ENCODE measurements at places on chromosomes 12 and 14.
A peak's percentile ranks its signal among the peaks of the same experiment; 100 is the strongest.

DNA sequence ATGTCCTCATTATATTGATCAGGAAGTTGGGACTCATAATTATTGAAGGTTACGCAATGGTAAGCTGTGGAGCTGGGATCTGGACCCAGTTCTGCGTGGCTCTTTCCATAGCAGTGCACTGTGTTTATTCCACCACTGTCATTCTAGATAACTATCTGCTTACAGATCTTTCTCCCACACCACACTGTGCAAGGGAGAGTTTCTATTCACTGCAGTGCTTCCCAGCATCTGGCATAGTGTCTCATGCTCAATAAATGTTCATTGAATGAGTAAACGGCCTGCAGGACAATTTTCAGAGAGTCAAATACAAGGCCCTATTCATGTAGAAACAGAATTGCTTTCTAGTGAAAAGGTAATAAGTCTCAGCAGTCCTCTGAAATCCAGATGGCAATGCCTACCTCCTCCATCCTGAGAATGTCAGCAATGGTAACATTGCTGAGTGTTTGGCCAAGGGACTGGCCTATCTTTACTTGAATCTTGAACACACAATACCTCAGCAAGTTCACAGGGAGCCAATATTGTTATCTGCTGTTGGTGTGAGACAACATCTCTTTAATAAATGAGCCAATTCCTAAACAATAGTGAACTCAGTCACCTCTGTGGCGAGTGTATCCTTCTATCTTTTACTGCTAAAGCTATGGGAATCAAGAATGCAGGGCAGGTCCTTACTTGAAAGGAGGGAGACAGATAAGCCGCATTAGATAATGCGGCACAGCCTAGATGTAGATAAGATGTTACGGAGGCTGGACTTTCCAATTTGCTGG, 332.4 kb upstream of the PRICKLE1 start:
- DNase-seq = no peak

GRCh38 chr14:61608245-61609165, 86.8 kb upstream of the HIF1A start:
- DNase-seq = no peak

- no peak for DNase-seq
These were observed 6.1 kb downstream of the IFI27L2 start for GRCh38 chr14:94123296-94123695.

DNA sequence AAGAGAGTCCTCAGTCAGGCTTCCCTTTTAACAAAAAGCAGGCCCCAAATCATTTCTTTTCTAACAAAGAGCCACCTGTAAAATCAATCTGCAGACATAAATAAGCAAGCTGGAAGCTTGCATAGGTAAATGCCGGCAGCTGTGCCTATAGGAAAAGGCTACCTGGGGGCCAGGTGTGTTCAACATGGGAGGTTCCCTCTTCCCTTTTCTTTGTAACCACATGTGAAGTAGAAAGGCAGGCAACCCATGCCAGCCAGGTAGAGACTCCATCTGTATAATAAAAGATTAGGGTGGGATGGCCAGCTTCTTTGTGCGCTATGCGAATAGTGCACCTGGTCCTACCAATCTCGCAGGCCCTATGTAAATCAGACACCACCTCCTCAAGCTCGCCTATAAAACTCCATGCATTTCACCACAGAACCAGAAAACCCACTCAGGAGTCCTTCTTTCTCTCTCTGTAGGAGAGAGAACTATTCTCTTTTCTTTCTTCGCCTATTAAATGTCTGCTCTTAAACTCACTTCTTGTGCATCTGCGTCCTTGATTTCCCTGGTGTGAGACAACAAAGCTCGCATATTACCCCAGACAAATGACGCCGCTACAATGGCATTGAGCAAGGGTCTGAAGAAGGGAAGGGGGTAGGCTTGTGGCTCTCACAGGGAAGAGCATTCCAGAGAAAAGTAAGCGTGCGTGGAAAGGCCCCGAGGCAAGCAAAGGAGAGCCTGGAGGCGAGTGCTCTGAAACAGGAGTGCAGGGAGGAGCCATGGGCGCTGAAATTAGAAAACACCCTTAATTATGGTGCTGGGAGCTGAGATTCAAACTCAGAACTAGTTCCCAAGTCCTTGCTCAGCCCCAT, 67.2 kb downstream of the TTC9 start:
- no peak for DNase-seq

GRCh38 chr12:21451529-21451928, 14.1 kb downstream of the PYROXD1 start:
- no peak for DNase-seq

DNA sequence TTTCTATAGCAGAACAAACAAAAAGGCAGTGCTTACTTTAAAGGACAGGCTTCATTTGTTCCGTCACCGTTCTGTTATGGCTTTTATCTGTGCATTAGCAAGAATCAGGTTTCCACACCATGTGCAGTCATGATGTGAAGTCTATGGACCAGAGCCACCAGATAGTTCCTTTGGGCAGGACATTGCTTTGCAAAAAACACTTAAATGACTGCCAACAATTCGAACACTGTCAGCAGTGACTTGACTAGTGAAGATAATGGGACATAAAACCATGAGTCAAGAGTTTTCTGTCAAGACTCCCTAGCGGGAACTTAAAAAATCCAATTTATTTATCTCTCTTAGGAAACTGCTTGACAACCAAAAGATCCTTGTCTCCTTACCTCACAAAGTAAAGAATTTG, 80.3 kb downstream of the NKX2-1 start:
- no peak for DNase-seq

GRCh38 chr14:103543721-103544387, 14.9 kb downstream of the TRMT61A start:
- peak; percentile 45 for DNase-seq

GRCh38 chr12:65779091-65779642, 45.1 kb upstream of the HMGA2 start:
- DNase-seq = no peak

- no peak for DNase-seq
These were observed 105.0 kb downstream of the SNAPC1 start for GRCh38 chr14:61866932-61867920.

- no peak for DNase-seq
These were observed 134.8 kb downstream of the DUSP6 start for GRCh38 chr12:89217472-89217871.

- DNase-seq = no peak
These were observed 72.8 kb downstream of the IRF2BPL start for GRCh38 chr14:76955575-76956315.

DNA sequence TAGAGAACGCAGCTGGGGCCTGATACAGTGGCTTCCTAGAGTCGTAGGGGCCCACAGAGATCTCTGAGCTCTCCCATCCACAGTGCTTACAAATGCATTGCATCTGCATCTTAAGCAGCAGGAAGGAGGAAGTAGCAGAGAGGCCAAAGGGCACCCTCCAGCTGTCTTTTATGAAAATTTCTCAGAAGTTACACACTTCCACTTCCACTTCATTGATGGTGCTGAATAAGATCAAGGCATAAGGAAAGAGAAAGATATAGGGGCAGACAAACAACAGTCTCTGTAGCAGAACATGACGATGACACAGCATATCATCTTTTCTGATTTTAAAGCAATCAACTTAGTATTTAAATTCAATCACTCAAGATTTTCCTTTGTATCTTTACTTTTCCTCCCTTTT, 51.6 kb upstream of the ABCC9 start:
- no peak for DNase-seq

DNA sequence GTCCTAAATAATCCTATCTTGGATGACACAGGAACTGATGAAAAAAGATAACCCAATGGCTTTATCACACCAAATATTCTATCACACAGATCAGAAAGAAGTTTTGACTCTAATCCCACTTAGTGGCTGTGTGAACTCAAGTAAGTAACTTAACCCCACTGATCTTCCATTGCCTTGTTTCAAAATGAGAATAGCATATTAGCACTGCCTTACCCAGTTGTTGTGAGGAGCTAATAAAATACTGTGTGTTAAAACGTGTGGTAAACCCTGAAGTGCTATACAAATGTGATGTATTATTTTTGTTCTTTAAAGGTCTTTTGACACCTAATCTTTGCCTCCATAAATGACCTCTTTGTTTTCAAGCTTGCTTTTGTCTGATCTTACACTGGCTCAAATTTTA, 60.9 kb upstream of the ARID2 start:
- DNase-seq = no peak

- DNase-seq = no peak
These were observed 6.8 kb upstream of the BEGAIN start for GRCh38 chr14:100593751-100594624.

DNA sequence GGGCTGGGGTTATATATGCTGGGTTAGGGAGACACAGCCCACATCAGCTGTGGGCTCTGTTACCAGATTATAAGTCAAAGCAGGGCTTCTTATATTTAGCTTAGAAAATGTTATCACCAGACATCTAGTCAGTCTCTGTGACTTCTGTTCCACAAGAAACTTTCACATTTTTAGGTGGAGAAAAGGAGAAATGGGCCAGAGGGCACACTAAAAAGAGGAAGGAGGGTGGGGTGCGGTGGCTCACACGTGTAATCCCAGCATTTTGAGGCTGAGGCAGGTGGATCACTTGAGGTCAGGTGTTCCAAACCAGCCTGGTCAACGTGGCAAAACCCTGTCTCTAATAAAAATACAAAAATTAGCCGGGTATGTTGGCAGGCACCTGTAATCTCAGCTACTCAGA, 28.0 kb upstream of the SLC38A1 start:
- no peak for DNase-seq

GRCh38 chr12:2841056-2841650, 6.3 kb upstream of the NRIP2 start:
- no peak for DNase-seq

DNA sequence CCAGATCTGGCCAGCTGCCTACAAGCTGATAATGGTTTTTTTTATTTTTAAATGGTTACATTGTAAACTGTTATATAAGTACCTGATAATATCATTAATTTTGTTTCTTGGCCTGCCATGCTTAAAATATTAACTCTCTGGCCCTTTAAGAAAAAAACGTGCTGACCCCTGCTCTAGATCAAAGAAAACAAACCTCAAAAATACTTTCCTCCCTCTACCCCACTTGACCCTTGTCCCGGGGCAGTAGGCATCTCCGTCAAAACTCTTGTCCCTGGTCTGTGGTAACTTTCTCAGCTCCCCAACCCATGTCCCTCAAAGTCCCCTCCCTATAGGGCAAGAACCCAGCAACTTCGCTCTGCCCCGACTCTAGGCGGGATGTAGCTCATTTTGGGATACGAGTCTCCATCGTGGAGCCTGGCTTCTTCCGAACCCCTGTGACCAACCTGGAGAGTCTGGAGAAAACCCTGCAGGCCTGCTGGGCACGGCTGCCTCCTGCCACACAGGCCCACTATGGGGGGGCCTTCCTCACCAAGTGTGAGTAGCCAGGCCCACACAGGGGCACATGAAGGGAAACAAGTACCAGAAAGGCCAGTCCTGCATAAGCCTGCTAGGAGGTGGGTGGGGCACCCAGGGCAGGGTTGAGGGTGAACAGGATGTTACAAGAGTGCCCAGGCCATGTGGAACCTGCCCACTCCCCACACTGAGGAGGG, 3.5 kb downstream of the RDH5 start:
- DNase-seq = no peak

GRCh38 chr12:28601570-28602058, 411.4 kb downstream of the CCDC91 start:
- DNase-seq = no peak

- no peak for DNase-seq
These were observed 105.2 kb downstream of the FGD4 start for GRCh38 chr12:32504591-32504990.

DNA sequence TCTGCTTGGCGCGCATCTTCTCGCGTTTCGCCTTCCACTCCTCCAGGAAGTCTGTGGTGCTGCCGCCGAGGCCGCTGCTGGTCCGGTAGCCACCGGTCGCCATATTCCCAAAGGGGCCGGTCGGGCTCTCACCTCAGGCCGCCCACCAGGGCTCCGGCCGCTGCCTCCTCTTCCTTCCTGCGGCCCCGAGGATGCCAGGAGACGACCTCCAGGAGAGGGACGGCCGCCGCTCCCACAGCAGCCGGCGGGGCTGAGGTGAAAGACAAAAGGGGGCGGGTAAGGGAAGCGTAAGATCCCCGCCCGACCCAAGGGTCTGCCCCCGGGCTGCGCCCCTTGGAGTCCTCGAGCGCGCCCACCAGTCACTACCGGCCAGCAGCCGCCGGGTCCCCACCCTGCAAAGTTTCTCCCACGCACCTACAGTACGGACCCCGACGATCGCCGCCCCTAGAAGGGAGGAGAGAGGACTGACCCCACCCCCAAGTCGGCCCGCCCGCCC, 574 bp downstream of the PAWR start:
- no peak for DNase-seq

DNA sequence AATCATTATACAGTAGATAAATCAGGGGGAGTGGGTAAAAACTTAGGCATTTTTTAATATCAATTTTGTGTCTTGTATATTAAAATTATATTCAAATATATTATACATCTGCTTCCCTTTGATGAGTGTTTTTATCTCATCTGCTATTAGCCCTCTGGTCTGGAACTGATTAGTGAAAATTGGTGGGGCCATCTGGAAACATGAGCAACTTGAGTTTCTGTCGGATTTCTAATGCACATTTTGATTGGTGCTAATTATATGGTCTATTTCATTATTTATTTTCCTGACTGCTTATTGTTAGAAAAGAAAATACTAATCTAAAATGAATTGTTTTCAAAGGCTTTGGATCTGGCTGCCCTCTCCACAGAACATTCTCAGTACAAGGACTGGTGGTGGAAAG, 28.2 kb downstream of the TTC8 start:
- no peak for DNase-seq

GRCh38 chr12:130952171-130952954, 1.3 kb upstream of the ADGRD1 start:
- DNase-seq = no peak

All from left hindlimb (tissue), 1 donor.